Fibroblast of skin of right quadriceps (primary cell): ENCODE measurements at places on chromosomes 5 and 9.

DNA sequence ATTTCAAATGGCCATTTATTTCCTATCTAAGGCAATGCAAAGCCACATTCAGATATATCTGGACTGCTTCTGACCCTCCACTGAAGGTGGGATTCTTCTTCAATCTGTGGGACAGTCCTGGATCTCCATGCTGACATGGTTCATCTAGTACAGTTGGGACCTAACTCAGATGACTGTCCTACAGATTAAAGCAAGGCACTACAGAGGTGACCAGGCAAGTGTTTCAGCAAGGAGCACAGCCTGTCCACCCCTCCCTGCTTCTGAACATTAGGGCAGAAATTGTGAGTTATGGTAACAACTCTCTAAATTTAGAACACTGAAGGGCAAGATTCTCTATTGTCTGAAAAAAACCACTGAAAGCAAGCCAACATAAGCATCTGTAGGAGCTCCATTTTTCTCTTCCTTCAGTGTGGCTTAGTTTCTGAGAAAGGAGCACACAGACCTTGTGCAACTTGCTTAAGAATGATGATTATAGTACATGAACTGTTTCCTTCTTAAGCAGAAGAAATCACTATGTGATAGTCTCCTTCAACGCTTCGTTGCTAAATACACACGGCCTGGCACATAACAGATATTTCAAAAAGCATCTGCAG, 62.9 kb upstream of the BARX1 start:
- no peak for DNase-seq

DNA sequence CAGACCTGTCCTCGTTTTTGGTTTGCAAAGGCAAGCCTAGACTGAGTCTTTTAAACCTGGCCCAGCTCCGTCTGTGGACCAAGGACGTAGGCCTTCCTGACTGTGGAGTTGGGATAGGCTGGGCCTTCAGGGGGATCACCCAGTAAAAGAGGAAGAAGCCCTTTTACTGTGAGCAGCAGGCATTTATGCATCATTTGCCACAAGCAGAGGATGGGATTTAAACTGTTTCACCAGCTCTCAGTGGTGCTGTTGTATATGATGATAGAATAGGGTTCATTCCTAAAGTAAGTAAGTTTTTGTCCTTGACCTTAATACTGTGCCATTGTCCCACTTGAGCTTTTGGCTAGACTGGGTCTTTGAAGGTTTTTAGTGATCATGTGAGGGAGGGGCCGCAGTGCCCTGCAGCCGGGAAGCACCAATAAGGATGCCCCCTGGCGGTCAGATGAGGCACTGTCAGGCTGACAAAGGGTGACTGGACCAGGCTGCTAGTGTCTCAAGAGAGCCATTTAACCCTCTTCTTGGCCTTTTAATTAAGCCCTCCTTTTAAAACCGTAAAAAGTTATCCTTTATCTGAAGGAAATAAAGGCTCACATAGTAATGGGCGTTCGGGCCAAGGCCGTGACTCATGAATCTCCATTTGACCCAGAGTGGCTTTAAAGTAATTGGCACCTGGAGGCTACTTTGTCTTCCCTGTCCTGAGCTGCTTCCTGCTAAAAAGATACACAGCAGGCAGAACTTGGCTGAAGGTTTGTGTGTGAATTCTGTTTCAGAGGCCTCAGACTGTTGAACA, 74.0 kb downstream of the UBAP1 start:
- peak; percentile 34 for DNase-seq

DNA sequence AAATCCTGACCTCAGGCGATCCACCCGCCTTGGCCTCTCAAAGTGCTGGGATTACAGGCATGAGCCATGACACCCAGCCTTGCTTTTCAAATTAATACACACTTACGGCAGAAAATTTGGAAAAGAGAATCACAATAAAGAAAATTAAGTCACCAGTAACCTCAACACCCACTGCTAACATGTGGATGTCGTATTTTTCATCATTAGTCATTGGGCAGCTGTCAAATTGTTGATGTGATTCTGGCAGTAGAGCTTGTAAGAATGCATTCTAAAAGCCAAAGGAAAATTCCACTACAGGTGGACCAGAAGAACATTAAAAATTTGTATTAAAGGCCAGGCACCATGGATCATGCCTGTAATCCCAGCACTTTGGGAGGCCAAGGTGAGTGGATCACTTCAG, 237.3 kb upstream of the TUT7 start:
- peak; percentile 36 for DNase-seq

- DNase-seq: no peak
These were observed 591.2 kb downstream of the TLR4 start for GRCh38 chr9:118295413-118295812.

GRCh38 chr5:135680713-135681112, 101.9 kb upstream of the CXCL14 start:
- no peak for DNase-seq

GRCh38 chr5:177462021-177462670, 11.3 kb downstream of the DBN1 start:
- no peak for DNase-seq

- peak; percentile 69 for DNase-seq
These were observed 71.5 kb downstream of the ANKRD33B start for GRCh38 chr5:10635257-10635866.
